Motor neuron (in vitro differentiated cells): ENCODE measurements at places on chromosomes 11 and 22. TPM values are rescaled to one million over a fixed set of nuclear protein-coding genes. Genes with fewer than 3 reads are reported as not detected.

GRCh38 chr22:46538814-46539160 lies 1.4 kb upstream of the CELSR1 start:
- ATAC-seq = no peak

The SLC1A2 gene
- 90.7 and 96.2 TPM in 2 replicates for total RNA-seq

The RHOD gene
- total RNA-seq = 0.43 and 0.89 TPM in 2 replicates

- ATAC-seq = peak; percentile 29
These were observed 109.3 kb upstream of the SNX19 start for GRCh38 chr11:131025421-131026125.

DNA sequence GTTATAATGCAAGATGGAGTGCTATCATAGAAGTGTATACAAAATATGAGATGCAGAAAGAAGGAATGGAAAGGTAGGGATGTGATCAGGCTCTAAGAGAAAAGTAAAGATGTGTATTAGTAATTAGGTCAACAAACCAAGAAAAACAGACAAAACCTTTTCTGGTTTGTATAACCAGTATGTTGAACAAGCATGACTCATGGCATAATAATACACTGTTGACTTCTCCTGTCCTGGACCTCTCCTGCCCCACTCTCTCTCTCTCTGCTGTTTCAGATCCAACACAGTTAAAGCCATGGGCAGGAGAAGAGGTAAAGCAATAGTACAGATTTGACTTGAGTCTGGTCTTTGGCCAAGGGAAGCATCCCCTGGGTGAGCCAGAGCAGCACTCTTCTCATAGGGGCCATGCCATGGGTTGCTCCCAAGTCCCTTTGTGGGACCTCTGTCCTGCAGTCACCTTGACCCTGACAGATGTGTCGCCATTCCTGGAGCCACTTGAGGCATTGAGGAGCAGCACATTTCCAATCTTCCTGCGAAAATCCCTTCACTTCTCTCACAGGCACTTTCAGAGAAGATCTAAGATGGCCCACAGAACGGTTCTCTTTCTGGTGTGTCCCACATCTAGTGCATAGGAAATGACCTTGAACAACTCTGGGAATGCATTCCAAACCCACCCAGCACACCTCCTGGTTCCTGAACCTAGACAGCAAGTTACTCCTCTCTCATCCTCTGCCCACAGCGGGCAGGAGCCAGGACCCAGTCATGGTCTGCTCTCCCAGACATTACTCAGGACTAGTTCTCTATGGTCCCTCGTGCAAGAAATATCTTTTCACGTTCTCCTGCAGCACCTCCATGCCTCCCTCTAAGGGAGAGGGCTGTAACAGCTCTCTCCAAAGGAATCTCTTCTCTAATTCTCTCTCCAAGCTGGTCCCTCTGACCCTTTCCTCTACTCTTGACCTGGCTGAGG lies 58.2 kb upstream of the PRSS23 start:
- no peak for ATAC-seq

GRCh38 chr11:92277871-92278270 lies 53.3 kb downstream of the FAT3 start:
- no peak for ATAC-seq

The SLC36A4 gene
- total RNA-seq = 22.1 and 28.5 TPM in 2 replicates

GRCh38 chr11:33480626-33481025 lies 220.0 kb downstream of the C11orf91 start:
- ATAC-seq = no peak

- peak; percentile 30 for ATAC-seq
These were observed 1.7 kb upstream of the DDX6 start for GRCh38 chr11:118792570-118793124.

The SCARF2 gene
- 1.6 and 1.7 TPM in 2 replicates for total RNA-seq

The RTN4R gene
- total RNA-seq = 7.6 and 8.1 TPM in 2 replicates
